ENCODE measurements at places on chromosomes 3 and 15. TPM values are rescaled to one million over a fixed set of nuclear protein-coding genes. Genes with fewer than 3 reads are reported as not detected.

DNA sequence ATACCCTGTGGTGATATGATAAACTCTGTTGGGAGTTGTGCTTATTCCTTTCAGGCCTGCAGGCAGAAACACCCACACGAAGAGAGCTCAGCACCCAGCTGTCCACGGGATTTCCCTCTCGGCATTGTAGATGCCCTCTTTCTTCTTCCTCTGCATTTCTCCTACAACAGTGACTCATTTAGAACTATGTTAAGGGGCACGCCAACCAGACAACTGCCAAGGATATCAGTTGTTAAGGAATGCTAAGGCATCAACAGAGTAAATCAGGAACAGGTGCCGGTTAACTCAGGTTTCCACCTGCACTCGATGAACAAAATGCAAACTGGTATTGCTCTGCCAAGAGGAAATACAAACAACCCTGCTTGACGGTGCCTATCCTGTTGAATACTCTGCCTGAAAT is 270.0 kb upstream of the PEX5L start:
- peak; percentile 26 for DNase-seq

GRCh38 chr3:107411056-107411455 is 33.8 kb downstream of the CCDC54 start:
- no peak for DNase-seq

DNA sequence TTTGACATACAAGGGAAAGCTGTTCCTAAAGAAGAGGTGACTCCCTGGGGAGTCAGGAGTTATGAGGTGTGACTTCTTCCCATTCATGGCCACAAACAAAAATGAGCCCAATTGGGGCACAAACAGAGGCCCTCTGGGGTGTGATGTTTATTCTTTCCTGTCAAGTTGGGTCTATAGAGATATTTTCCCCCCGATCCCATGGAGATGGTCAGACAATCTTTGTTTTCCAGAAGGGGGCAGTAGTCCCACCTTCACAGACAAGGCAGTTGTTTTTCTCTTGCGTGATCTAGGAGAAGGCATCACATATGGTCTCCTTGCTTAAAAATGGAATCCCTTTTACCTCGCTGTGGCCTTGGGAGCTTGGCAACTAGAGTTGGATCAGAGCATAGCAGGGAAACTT is 110.3 kb downstream of the MFSD1 start:
- DNase-seq: no peak

DNA sequence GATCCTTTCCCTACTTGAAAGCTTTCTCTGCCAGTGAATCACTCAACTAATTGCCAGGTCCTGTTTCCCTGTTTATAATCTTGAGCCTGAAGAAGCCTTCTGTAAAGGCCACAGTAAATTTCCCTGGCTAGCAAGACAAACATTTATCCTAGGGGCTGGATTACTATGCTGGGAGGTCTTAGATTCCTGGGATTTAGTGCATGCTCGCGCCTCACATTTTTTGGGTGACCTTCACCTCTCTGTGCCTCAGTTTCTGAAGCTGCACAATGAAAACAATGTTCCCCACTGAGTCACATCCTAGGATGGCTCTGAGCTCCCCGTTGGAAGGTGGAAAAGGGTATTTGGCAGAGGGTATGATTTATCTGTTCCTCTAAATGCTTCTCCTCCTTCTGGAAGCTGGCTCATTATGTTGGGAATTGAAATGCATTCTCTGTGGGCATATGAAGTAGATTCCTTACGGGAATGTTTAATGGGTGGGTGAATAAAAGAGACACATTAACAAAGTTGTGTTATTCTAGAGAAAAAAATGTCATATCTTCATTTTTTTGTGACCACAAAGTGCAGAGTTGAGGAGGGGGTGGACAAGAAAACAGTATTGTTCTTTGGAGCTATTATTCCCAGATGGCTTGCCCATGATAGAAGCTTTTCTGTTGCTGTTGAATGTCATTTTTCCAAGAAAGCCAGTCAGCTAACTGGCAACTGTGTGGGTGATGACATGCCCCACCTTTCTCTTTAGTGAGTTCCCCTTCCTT is 32.4 kb downstream of the LSM3 start:
- no peak for DNase-seq

TMCC1 gene
- 91.6 TPM for total RNA-seq

FBXO40 gene
- 0.31 TPM for total RNA-seq

CCDC54 gene
- 0.16 TPM for total RNA-seq
